Urinary bladder (tissue), 4 donors: ENCODE measurements at places on chromosomes 1 and 21. TPM values are rescaled to one million over a fixed set of nuclear protein-coding genes. Genes with fewer than 3 reads are reported as not detected.

The NCF2 gene
- 5.8 TPM for polyA plus RNA-seq

The CLEC20A gene
- 0.23 TPM for polyA plus RNA-seq

The ERMAP gene
- polyA plus RNA-seq = 8.2 TPM

The SPRR1A gene
- not detected for polyA plus RNA-seq

The KCNK2 gene
- 5.2 TPM for polyA plus RNA-seq

DNA sequence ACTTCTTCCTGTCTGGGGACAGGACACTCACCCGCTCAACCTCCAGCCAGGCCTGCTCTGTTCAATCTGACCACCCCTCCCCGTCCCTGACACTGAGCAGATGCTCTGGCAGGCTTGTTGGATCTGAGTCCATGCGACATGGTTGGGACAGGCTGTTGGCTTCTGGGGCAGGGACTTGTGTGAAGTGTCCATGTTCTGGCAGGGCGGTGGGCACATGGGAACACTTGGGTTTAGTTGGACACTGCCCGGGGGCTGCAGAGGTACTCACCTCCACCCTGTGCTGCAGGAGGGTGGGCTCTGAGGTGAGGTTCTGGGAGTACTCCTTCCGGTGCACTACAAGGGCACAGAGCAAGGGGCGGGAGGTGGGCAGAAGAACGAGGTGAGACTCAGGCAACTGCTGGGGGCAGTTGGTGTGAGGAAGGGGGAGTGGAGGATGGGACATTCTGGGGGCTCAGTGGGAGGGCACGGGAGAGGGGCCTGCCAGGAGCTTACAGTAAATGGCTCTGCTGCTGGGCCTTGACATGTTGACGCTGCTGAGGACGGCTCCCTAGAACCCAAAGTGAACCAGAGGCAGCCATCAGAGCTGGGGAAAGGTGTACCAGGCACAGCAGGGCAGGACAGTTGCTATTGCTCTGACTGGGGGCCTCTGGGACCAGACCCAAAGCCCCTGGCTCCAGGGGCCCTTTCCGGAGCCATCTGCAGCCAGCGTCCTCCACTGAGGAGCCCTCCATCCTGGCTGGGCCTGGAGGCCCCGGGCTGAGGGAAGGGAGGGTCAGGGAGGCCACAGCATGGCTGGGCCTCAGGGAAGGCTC is 2.3 kb downstream of the EPS8L3 start:
- DNase-seq = no peak

GRCh38 chr1:85088408-85088784 is 40.1 kb upstream of the MCOLN3 start:
- no peak for DNase-seq

DNA sequence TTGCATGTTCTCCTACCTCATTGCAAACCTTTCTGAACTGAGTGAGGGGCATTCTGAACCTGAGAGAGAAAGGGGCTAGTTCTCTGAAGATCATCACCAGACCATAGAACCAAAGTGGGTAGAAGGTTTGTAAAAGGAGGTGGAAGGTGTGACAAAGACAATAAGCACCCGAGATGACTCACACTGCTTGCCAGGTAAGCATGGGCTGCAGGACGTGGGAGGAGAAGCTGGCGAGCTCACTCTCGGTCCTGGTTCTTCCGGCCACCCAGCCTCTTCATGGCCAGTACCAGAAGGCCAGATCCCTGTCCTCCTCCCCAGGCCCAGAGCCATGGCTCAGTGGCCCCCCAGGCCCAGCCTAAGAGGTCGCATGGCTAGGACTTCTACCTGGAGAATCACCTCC is 128.3 kb downstream of the TMEM53 start:
- DNase-seq = no peak

DNA sequence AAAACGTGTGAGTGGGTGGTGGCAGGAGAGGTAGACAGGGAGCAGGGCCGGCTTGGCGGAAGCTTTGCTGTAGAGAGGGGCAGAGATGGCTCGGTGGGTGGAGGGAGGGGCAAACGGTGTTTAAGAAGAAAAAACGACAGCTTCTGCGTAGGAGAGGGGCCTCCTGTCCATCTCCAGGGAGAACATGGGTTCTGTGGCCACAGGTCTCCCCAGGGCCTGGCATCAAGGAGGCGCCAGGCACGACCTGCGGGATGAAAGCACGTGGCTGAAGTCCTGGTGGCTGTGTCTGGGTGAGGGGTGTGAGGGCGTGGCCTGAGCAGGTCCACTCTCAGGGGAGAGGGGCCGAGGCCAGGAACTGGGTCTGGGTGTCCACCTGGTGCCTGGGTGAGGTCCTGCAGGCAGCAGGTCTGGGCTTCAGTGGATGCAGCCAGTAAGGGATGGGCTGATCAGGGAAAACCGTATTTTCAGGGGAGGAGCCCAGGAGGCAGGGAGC is 940 bp upstream of the PRKCZ start:
- no peak for DNase-seq

DNA sequence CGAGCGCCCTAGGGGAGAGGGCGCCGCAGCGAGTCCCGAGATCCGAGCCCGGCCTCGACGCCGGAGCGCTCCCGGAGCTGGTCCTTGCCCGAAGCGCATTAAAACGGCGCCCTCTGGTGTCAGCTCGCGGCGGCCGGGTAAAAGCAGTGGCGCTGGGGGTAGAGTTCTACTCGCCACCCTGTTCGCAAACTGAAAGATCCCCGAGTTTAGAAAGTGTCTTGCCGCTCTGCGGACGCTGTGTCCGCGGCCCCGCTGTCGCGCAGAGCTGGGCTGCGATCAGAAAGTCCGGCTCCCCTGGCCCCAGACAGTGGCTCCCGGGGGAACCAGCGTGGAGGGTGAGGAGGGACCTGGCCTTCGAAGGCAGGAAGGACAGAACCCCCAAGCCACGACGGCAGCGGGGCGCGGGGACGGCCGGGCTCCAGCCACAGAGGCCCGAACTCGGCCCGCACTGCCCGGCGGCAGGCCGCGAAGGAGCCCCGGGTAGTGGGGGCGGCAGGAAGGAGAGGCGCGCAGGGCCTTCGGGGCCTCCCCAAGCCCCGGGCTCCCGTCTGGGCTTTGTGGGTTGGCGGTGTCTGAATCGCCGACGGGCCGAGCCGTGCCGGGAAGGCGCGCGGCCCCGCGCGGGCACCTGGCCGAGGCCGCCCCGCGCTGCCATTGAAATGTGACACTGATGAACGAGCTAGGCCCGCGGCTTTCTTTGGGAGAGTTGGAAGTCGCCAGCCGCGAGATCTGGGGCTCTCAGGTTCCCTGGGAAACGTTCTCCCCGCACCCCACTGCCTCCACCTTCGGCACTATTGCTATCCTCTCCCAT is 39.1 kb upstream of the NFIA start:
- no peak for DNase-seq
